ENCODE measurements at places on chromosomes 6 and 20.

GRCh38 chr6:88860310-88860709 is 103.1 kb downstream of the RNGTT start:
- no peak for DNase-seq

DNA sequence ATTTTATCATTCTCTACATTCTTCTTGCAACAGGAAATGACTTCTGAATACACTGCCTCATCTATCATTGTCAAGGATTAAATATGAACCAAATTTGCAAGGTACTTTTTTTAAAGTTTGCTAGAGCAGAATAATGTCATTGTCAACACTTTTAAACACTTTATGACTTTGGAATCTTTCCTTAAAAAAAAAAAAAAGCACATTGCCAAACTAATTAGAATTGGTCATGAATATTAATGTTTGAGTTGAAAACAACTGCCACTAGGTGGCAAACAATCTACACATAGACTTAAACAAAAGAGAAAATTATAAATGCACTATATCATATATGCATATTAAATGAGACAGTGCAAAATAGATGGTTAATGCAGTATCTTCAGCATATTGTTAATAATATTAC is 32.5 kb upstream of the TMEM244 start:
- DNase-seq = no peak

GRCh38 chr6:169885131-169885530 is 133.7 kb downstream of the ERMARD start:
- DNase-seq = no peak

DNA sequence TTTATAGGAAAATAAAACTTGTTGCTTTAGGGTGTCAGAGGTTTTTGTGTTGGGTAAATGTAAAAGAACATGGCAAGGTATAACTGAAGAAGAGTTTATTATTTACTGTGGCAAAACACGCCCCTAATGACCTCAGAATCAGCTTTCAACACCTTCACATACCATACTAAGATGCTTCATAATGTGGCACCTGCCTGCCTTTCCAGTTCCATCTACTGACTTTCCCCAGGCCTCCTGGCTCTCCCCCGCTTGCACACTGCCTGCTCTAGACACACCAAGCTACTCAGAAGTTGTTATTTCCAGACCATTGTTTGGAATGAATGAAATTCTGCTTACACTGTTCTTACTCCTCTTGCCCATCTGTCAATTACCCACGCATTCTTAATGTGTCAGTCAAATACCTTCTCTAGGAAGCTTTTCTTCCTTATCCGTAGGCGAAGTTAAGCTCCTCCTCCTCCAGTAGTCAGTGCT is 1.8 kb downstream of the TIAM2 start:
- DNase-seq = no peak

GRCh38 chr20:31861135-31861384 is 9.3 kb downstream of the DUSP15 start:
- no peak for DNase-seq

DNA sequence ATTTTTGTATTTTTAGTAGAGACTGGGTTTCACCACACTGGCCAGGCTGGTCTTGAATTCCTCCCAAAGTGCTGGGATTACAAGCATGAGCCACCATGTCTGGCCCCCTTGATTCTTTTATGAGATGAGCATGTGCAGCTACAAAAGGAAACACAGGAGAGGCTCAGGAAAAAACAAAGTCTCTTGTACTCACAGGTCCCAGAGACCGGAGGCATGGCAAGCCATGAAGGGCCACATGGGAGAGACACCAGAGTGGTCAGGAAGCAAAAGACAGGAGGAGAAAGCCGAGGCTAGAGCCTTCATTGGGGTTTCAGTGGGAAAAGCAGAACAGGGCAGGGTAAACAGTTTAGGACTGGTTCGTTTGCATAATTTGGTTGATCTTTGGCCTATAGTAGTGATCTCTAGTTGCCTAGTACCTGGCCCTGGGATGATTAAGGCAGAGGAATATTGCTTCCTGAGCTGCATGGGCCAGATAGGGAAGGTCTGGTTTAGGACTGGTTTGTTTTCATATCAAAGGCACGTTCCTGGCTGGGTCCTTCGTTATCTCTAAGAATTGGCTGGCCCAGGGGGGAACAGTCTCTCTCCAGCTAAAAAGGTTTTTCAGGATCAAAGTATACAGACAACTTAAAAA is 48.2 kb upstream of the PRND start:
- DNase-seq = no peak

DNA sequence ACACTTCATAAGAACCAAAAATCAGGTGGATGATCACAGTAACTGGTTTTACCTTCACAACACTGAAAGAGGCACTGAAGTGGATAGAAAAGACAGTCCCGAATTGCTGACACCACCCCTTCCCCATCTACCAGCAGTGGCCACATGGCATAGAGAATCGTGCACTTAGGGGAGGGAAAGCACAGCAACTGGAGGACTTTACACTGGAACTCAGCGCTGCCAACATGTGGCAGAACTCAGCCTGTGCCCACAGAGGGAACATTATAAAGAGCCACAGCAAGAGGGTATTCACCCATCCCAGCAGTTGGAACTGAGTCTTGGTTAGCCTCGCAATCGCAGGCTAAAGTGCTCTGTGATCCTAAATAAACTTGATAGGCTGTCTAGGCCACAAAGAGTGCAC is 6.5 kb upstream of the KIAA1586 start:
- no peak for DNase-seq

GRCh38 chr6:45619994-45620471 is 242.3 kb upstream of the SUPT3H start:
- no peak for DNase-seq

All from thyroid gland (tissue), 4 donors.